Glutamatergic neuron (in vitro differentiated cells): ENCODE measurements at places on chromosomes 13 and 19.

DNA sequence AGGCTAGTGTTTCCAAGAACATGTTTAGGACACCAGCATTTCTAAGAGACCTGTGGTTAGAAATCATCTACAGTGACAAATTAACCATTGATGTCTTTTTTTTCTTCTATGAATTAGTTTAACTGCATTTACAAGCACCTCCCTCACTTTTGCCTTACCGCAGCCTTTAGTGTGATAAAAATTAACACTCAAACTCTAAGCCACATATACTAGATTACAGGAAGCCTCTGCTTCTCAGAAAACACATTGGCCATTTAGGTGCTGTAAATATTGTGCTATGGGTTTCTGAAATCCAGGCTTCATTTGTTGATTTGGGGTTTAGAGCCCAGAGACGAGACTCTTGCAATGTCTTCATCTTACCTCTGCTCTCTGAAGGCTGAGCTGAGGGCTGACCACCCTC is 34.6 kb upstream of the OLFM4 start:
- no peak for DNase-seq

DNA sequence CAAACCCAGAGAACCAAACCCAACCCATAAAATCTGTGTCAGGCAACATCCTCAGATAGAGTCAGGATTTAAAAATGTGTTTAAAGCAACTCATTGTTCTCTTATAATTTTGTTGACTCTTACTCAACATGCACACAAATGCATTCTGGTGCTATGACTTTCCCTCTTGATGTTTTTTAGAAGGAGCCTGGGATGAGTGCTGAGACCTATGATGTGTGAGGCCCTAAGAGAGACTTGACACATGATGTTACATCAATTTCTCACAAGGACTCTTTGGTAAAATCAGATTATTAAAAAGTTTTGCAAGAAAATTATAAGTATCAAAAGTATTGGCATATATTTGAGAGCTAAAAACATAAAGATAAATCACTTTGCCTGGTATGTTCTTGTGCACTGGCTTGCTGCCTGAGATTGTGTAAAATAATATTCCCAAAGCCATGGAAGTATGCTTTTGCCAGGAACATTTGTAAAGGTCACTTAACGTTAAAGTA is 173.9 kb downstream of the DCLK1 start:
- DNase-seq = no peak

GRCh38 chr13:25973576-25973975 is 78.2 kb downstream of the SHISA2 start:
- no peak for DNase-seq

DNA sequence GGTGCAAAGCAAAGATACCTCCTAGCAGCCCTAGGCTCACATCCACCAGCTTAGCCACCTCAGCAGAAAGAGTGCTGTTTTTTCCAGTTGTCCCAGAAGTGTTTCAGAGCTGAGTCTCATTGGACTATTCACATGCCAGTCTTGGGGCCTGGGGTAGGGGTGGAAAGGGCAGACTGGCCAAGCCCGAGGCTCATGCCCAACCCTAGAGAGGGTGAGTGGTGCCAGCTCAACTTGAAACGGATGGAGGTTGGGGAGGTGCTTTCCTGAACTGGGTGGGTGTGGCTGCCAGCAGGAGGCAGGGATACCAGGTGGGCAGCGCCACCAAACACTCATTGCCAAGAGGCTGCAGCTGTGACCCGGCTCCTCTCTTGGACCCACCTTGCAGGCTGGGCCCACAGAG is 116.9 kb downstream of the DPF1 start:
- no peak for DNase-seq

DNA sequence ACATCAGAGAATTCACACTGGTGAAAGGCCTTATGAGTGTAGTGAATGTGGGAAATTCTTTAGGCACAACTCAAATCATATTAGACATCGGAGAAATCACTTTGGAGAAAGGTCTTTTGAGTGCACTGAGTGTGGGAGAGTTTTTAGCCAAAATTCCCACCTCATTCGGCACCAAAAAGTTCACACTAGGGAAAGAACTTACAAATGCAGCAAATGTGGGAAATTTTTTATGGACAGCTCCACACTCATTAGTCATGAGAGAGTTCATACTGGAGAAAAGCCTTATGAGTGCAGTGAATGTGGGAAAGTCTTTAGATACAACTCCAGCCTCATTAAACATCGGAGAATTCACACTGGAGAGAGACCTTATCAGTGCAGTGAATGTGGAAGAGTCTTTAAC is 10.1 kb downstream of the ZNF17 start:
- DNase-seq = no peak
